ENCODE measurements at places on chromosomes 12 and 14.

- peak; percentile 70 for DNase-seq
Measured at GRCh38 chr12:64098709-64099354, 123.3 kb downstream of the KICS2 start.

DNA sequence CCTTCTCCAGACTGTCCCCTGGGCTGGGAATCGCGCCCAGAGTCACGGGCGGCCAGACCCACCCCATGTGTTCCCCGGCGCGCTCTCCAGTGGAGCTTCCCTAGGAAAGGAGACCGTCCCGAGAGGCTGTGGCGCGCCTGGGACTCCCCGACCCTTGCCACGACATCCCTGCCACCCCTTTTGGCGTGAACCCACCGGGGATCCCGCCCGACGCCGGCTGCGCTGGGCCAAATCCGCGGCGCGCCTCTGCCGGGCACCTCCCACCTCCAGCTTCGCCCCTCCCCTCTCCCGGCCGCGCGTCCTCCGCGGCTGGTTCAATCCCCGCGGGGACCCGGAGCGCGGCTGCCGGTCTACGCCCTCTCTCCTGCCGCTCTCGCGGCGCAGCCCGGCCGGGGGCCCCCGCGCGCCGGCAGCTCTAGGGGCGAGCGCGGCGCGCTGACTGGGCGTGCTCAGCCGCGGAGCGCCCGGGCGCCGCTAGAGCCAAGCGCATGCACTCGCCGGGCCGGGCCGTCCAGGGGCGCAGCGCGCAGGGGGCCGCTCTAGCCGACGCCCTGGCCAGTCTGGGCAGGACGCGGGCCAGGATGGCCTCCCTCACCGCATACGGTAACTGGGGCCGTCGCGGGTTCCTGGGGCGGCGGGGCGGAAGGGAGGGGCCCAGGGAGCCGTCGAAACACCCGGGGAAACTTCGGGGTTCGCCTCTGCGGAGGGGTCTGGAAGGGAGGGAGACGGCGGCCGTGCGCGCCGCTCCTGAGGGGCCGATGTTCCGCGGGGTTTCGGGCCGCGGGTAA, 77.4 kb upstream of the ANO4 start:
- DNase-seq = peak; percentile 55

DNA sequence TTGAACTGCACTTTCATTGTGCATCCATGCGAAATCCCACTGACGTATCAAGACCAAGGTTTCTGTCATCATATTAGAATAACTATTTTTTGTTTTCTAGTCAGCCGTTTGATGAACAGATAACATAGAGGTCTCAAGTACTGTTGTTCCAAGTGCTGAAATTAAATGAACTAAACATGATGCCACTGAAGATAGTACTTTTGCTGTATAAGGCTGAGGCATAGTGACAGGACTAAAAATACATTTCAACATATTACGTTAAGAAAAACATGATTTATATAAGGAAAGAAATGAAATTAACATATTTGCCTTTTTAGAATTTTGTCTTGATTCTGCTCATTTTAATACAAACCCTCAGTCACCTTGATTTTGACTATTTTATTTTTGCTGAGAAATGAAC, 82.2 kb downstream of the ANO6 start:
- no peak for DNase-seq

DNA sequence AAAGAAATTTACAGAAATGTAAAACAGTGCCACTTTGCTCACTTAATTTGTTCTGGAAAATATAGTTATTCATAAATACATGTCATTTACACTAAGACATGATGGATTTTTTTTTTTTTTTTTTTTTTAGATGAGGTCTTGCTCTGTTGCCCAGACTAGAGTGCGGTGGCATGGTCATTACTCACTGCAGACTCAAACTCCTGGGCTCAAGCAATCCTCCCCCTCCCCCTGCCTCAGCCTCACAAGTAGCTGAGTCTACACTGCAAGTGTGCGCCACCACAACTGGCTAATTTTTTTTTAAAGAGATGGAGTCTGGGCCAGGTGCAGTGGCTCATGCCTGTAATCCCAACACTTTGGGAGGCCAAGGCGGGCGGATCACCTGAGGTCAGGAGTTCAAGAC, 101.2 kb downstream of the PPP2R5C start:
- DNase-seq = no peak

DNA sequence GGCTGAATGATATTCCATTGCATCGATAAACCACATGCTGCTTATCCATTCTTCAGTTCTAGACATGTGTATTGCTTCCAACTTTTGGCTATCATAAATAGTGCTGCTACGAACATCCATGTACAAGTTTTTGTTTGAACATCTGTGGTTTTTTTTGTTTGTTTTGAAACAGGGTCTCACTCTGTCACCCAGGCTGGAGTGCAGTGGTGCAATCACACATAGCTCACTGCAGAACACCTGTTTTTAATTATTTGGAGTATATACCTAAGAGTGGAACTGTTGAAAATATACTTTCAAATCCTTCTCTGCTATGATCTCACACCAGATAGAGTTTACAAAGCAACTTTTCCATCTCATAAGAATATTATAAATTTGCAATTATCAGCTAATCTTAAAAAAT, 124.2 kb downstream of the TTC7B start:
- peak; percentile 34 for DNase-seq

- no peak for DNase-seq
Measured at GRCh38 chr12:128570191-128571065, 253.3 kb downstream of the SLC15A4 start.

GRCh38 chr12:103468837-103469236, 26.9 kb downstream of the C12orf42 start:
- no peak for DNase-seq

- peak; percentile 84 for DNase-seq
Measured at GRCh38 chr12:124774462-124775167, 89.0 kb downstream of the SCARB1 start.

DNA sequence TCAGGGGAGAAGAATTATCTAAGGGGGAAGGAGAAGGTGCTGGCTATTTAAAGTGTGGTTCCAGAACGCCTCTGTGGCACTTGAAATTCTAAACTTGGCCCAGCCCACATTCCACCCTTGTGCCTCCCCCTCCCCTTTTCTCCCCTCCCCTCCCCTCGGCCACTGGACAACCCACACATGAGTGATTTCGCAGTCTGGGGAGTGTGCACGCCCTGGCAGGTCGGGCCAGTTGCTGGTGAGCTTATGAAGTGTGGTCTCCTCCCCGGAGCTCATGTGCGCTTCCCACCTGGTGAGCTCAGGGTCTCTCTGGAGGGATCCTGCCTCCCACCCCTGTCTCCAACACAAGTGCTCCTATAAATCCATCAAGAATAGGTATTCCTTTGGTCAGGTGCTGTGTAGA, at the start of gene SLC6A13:
TSS of gene SLC6A13 (minus strand) at position 20 of the 400 bp plus-strand sequence. CDS start 2,784 bp downstream, outside the sequence.
- DNase-seq = peak; percentile 15

DNA sequence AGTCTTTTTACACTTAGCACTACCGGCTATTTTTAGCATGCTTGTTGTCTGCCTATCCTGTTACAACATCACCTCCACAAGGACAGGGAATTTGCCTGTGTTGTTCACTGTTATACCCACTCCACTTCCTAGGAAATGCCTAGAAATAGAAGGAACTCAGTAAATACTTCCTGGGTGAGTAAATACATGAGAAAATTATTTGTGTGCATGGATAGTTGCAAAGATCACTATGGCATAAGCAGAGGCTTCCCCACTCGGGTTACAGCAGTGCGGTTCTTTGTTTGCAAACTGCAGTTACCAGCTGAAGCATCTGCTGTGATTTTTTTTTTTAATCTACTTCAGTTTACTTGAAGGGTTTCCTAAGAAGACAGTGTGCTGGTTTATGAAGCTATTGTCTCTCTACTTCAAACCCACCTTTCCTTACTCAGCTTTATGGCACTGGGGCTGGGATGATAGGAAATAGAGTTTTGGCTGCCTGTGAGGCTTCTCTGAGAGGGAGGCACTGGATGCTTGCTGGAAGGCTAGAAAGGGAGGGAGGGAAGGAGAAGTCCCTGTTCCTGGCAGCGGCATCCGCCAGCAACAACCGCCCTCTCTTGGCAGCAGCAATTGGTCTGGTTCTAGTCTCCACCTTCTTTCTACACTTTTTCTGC, 29.0 kb downstream of the PDE6H start:
- peak; percentile 30 for DNase-seq

- DNase-seq = peak; percentile 43
Measured at GRCh38 chr14:21257394-21257909, 11.8 kb downstream of the HNRNPC start.

DNA sequence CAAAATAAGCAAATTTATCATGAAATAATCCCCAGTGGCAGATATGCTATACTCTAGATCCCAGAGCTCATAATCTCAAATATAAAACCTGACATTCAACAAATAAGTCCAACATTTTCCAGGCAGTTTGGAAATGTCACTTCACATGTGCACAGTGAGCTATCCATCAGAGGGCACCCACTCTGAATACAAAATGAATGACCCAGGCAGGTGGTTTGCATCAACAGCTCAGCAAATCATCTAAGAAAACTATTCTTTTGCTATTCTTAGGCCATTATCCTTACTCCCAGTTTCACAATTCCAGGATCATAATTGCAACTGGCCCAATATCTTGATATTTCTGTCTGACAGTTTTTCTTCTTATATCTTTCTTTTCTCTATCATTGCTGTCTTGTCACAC, 38.5 kb downstream of the TRIM9 start:
- no peak for DNase-seq

DNA sequence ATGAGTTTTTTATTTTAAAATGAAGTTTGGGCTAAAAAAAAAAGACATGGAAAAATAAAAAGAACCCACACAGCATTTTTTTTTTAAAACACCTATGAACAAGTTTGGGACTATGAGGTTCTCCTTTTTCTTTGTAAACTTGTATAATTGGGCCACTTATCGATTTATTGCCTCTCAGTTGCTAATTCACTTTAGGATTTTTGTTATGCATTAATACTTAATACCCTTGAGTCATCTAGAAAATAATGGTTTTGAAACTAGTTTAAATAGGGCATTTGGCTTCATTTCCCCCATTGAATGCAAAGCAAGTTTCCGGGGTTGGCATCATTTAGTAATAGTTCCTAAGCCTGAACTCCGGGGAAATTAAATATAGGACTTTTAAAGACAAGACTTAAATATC, 312.8 kb upstream of the RGS6 start:
- no peak for DNase-seq
